ENCODE measurements at places on chromosomes 12 and 14. TPM values are rescaled to one million over a fixed set of nuclear protein-coding genes. Genes with fewer than 3 reads are reported as not detected.

Gene SDR39U1
- total RNA-seq = 59.0 TPM

Gene TAS2R7
- not detected for total RNA-seq

Gene PPP1R1A
- total RNA-seq = not detected

Gene ATP6V1D
- total RNA-seq = 26.8 TPM

DNA sequence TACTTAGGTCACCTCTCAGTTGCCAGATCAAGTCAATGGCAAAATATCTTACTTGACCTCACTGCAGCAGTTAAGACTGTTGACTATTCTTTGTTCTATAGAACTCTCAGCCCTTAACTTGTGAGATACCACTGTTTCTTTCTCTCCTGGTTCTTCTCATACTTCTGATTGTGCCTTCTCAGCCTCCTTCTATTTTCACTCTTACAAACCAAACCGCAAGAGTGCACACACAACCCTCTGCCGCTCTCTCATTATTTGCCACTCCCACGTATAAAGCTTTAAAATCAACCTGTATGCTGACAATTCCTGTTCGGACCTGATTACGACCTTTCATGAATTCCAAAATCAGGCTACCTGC lies 4.5 kb downstream of the E2F7 start:
- H3K36me3 ChIP-seq = peaks cover 23% of the 10 kb centered on the region
- peaks cover 37% of the 10 kb centered on the region for H3K27me3 ChIP-seq
- no peak overlapping the region for H3K4me3 ChIP-seq
- H3K27ac ChIP-seq = no peak overlapping the region
- H3K4me1 ChIP-seq = peaks cover 5% of the 10 kb centered on the region

DNA sequence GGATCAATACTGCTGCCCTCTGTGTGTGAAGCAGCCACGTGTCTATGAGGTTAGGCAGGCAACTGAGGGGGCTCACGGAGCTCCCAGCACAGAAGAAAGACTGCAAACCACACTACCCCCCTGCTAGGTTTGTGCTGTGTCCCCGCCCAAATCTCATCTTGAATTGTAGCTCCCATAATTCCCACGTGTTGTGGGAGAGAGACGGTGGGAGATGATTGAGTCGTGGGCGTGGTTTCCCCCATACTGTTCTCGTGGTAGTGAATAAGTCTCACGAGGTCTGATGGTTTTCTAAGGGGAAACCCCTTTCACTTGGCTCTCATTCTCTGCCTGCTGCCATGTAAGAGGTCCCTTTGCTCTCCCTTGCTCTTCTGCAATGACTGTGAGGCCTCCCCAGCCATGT lies 68.6 kb downstream of the ACTN1 start:
- H3K4me1 ChIP-seq = peaks cover 48% of the 10 kb centered on the region
- DNase-seq = peak; percentile 41
- H3K27ac ChIP-seq = peak overlapping the region; percentile 89
- peak overlapping the region; percentile 40 for H3K4me3 ChIP-seq
- H3K36me3 ChIP-seq = peaks cover 40% of the 10 kb centered on the region

All from activated naive CD8-positive, alpha-beta T cell treated with anti-CD3 and anti-CD28 coated beads for 36 hours (primary cell).